Fibroblast of lung (primary cell): ENCODE measurements at places on chromosomes 7 and 10. TPM values are rescaled to one million over a fixed set of nuclear protein-coding genes. Genes with fewer than 3 reads are reported as not detected.
A peak's percentile ranks its signal among the peaks of the same experiment; 100 is the strongest.

DNA sequence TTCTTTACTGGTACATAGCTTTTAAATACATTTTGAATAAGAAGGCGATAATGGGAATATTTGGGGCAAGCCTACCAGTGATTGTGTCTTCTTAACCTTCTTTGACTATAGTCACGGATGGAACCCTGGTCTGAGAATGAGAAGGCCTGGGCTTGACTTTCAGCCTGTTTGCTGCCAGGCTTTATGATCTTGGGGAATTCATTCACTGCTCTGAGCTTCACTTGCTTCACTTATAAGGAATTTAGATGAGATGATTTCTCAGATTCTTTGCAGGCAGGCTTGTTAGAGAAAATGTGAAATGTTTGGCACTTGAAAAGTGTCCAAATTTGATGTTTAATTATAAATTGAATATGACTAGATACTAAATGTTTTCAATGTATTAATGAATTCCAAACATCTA lies 42.5 kb downstream of the NUP205 start:
- DNase-seq: no peak

The AS3MT gene
- total RNA-seq: 8.1 and 10.5 TPM in 2 replicates

DNA sequence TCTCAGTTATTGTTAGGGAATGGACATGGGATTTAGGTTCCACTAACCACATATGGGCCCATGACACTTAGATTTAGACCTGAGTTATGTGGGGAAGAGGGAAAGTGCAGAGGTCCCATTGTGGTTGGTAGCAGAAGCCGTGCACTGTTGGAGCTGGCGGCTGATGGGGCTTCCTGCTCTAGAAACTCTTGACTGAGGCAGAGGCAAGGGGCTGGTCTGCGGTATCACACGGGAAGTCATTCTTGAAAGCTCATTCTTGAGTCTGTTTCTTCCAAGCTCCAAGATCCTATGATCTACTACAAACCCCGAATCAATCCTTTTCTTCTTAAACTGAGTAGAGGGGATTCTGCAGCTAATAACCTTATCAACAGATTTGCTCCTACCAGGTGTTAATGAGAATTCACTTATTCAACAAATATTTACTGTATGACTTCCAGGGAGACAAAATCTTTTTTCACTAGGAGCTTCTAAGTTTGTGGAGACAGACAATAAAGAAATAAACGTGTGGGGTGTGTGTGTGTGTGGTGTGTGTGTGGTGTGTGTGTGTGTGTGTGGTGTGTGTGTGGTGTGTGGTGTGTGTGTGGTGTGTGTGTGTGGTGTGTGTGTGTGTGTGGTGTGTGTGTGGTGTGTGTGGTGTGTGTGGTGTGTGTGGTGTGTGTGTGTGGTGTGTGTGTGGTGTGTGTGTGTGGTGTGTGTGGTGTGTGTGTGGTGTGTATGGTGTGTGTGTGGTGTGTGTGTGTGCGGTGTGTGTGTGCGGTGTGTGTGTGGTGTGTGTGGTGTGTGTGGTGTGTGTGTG lies 57.1 kb downstream of the AOC1 start:
- DNase-seq: no peak

The ACTR3C gene
- 0.50 and 2.6 TPM in 2 replicates for total RNA-seq

GRCh38 chr7:29723599-29723998 lies 82.7 kb upstream of the WIPF3 start:
- peak; percentile 75 for DNase-seq

DNA sequence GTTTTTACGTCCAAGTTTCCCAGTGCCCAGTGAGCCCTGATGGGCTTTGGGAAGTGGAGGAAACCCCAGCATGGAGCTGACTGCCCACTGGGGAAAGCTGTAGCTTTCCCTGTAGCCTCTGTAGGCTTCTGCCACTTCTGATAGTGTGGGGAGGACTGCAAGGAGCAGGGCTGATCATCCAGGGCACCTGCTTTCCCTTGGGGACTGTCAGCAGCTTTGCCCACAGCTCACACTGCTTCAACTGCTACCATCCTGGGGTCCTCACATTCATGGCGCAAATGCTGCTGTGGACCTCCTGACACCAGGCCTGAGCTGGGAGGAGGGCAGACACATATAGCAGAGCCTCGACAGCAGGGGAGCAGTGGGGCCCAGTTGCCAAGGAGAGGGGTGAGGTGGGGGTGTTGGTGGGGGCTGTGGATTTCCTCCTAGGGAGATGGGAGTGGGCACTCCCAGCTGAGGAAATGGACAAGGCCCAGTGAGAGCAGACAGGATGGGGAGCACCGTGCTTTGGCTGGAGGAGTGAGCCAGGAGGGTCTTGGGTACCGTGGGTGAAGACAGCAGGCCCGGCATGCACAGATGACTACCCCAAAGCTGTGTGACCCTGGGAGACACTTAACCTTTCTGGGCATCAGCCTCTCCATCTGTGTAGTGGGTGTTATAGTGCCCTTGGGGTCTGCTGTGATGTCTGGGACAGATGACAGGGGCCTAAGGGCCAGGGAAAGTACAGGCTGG lies 16.2 kb downstream of the RAMP3 start:
- DNase-seq: no peak

- no peak for DNase-seq
These were observed 63.1 kb upstream of the ICA1 start for GRCh38 chr7:8325067-8325466.

- DNase-seq: no peak
These were observed 849 bp downstream of the LRRN3 start for GRCh38 chr7:111091593-111092358.

The ARHGAP21 gene
- 105 and 173 TPM in 2 replicates for total RNA-seq

The MMP21 gene
- 0.17 and 0.26 TPM in 2 replicates for total RNA-seq

GRCh38 chr7:98760201-98760651 lies 109.6 kb downstream of the TMEM130 start:
- peak; percentile 78 for DNase-seq

DNA sequence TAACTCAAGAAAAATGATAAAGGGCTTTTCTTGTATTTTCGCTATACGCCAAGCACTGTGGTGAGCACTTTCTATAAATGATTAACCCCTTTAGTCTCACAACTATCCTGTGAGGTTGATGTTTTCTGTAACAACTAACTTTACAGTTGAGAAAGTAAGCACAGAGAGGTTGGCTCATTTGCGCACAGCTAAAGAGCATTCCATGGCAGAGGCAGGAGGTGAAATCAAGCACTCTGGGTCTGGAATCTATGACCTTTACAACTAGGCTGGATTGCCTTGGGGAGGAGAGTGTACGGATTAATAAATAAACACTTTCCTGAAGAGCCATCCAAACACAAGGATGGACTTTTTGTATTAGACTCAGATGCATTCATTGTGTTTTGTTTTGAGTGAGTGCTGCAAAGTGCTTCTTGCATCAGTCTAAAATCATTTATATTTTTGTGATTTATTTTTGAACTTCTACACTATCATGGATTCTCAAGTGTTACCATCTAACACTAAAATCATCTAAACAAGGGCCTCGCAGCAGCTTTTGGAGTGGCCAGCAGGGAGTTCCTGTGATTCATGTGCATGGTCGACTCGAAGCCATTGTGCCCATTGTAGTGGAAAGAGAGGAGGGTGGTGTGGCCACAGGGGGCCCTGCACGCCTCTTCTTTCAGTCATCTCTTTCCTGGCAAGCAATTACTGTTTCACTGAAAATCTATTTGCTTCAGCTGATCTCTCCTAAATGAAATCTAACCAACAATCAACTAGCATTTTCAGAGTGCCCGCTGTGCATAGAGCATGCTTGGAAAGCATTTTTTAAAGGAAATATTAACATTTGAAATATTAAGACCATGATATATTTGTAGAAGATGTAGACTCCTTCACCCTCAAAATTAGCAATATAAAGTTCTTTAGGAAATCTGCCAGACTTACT lies 633.4 kb upstream of the COBL start:
- DNase-seq: no peak

The GCK gene
- total RNA-seq: 0.77 and 1.7 TPM in 2 replicates

The TEX47 gene
- total RNA-seq: not detected in 2 replicates

The CHAT gene
- total RNA-seq: not detected in 2 replicates

DNA sequence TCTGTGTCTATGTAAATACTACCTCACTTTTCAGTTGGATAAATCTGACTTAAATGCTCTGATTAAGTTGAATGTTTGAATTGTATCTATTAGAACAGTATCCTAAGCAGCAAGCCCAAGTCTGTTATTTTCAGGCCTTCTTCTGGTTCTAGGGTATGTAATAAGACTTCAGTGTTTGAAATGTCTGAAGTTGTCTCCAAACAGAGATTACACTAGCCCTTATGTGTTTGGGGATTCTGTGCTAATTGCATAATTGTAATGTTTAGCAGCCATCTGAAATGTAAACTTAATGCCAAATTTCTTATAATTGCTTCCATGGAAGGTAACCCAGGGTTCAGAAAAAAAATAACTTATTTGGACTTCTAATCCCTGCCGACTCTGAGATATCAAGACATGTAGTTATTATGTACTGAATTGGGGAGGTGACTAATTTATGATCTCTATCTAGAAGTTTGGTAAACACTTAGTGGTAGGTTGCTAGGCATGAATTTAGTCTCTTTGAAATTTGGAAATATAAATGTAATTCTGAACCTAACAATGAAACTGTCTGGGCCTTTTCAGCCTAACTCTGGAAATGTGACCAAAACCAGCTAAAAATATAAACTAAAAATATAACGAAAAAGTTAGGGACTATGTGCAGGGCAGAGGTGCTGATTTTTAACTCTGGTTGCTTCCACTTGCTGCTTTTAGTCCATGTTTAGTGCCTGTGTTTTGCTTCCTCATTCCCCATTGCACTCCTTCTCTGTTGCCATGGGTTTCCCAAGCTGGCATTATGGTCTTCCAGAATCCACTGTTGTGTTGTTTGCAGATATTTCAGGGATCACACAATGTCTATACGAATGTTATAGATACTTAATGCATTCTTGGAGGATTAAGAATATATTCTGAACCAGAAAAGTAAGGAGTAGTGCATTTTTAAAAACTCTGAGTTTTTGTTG lies 54.8 kb downstream of the MCU start:
- no peak for DNase-seq

DNA sequence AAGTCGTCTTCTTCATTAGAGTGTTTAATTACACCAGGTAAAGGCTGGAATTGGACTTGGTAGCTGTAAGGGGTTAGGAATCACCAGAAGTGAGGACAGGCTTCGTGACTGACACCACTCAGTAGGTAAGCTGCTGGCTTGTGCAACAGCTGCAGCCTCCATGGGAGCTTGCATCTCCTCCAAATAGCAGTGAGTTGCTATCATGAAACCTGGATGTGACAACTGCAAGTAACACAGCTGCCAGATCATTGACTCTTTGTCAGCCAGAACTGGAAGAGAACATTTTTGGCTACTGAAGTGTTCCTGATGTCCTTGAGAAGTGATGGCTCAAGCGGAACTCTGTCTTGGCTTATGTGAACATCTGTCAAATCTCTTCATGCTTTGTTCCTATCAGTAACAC lies 64.1 kb upstream of the MSRB2 start:
- DNase-seq: no peak

GRCh38 chr10:26177341-26177740 lies 39.2 kb upstream of the GAD2 start:
- DNase-seq: no peak

The HPS1 gene
- total RNA-seq: 28.8 and 44.6 TPM in 2 replicates

- peak; percentile 16 for DNase-seq
These were observed 104.4 kb upstream of the FAM3C start for GRCh38 chr7:121500360-121501058.

DNA sequence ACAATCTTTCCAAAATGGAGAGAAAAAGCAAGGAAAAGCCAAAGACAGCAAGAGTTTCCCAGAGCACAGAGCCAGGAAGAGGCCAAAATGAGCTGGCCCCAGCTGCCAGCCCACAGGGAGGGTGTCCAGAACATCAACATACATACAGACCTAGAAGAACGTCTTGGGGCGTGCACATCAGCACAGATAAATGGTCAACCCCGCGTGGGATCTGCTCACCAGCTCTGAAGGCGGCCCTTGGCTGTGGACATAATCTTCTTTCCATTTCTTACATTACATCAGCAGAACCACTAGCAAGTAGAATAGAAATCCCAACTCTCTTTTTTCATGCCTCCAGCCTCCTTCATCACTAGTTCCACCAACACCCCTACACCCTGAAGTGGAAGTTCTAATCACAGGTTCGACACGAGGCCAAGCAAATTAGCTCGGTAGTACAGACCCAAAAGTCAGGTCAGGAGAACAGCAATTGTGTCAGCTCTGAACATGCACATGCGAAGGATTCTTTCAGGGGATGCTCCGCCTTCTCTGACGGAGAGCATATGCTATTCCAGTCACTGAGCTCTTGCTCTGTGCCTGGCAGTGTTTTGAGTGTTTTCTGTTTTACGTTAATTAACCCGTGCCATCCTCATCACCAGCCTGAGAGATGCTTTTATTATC lies 16.4 kb downstream of the SH3PXD2A start:
- no peak for DNase-seq

GRCh38 chr10:118790058-118790457 lies 35.3 kb upstream of the CACUL1 start:
- no peak for DNase-seq

- DNase-seq: no peak
These were observed 4.4 kb upstream of the TBX20 start for GRCh38 chr7:35258125-35258867.

- DNase-seq: peak; percentile 99
These were observed 62.5 kb downstream of the SGMS1 start for GRCh38 chr10:50561266-50561665.

The PKD2L1 gene
- total RNA-seq: not detected in 2 replicates
